ENCODE measurements at places on chromosomes 2 and 18. TPM values are rescaled to one million over a fixed set of nuclear protein-coding genes. Genes with fewer than 3 reads are reported as not detected.

DNA sequence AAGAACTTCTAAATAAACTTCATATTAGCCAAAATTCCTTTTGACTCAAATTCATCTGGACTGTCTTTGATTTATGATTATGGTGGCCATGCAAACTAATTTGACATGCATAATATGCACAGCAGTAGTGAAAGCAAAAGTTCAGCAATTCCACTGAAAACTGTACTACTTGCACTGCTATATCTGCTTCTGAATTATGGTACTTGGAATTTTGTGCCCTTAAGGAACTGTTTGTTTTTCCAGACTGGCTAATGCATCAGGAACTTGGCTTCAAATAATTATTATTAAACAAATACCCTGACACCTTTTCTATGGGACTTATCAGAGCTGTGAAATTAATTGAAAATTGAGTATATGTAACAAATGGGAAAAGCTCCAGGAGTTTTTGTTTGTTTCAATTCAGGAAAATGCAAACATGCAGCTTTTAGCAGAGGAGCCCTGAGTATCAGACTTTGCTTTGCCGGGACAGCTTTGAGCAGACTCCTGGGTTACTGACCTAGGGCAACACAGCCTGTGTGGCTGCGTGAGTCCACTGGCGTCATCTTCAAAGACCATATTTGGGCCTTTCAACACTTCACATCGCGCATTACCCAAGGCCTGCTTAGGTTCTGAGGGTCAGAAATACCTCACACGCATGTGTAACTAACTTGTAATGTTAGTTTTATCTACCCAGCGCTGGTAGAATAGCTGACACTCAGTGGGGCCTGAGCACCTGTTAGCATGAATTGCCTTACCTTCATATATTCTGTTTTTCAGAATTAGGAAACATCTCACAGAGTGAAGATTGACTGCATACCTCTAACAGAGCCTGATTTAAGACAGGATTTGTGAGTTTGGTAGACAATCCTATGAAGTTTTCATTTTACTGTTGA, 35.4 kb downstream of the CFAP221 start:
- no peak for DNase-seq

GRCh38 chr2:122112216-122113005, 357.0 kb downstream of the TSN start:
- DNase-seq = no peak

DNA sequence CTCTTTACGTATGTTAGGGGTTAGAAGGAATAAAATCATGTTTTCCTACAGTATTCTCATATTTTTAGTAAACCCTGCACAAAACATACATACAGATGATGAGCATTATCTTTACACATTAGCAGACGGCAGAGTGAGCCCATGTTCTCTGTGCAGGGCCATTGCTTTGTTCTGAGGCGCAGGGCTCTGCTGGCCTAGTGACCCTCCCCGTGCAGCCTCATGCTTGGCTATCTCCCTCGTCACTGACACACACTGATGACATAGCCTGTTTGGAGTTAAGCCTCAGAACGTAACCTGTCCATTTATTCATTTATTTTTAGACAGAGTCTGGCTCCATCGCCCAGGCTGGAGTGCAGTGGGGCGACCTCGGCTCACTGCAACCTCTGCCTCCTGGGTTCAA, 115.9 kb upstream of the FOSL2 start:
- no peak for DNase-seq

- no peak for DNase-seq
Measured at GRCh38 chr2:84477886-84478285, 18.8 kb upstream of the SUCLG1 start.

The PCARE gene
- polyA plus RNA-seq = 0.43 TPM

The SRD5A2 gene
- 0.08 TPM for polyA plus RNA-seq

The DUSP2 gene
- polyA plus RNA-seq = 2.0 TPM
